ENCODE measurements at places on chromosomes 16 and 17.

GRCh38 chr17:9239793-9240658 lies 218.7 kb downstream of the NTN1 start:
- peak; percentile 81 for DNase-seq

GRCh38 chr17:83132251-83133081 lies 53.1 kb downstream of the METRNL start:
- no peak for DNase-seq

DNA sequence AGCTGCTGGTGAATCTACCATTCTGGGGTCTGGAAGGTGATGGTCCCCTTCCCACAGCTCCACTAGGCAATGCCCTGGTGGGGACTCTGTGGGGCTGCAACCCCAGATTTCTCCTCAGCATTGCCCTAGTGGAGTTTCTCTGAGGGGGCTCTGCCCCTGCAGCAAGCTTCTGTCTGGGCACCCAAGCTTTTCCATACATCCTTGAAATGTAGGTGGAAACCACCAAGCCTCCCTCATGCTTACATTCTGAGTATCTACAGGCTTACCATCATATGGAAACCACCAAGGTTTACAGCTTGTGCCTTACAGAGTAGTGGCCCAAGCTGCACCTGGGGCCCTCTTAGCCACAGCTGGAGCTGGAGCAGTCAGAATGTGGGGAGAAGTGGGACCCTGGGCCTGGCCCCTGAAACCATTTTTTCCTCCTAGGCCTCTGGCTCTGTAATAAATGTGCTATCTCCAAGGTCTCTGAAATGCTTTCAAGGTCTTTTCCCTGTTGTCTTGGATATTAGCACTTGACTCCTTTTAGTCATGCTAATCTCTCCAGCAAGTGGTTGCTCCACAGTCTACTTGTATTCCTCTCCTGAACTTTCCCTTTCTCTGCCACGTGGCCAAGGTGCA lies 19.6 kb upstream of the DLX3 start:
- no peak for DNase-seq

DNA sequence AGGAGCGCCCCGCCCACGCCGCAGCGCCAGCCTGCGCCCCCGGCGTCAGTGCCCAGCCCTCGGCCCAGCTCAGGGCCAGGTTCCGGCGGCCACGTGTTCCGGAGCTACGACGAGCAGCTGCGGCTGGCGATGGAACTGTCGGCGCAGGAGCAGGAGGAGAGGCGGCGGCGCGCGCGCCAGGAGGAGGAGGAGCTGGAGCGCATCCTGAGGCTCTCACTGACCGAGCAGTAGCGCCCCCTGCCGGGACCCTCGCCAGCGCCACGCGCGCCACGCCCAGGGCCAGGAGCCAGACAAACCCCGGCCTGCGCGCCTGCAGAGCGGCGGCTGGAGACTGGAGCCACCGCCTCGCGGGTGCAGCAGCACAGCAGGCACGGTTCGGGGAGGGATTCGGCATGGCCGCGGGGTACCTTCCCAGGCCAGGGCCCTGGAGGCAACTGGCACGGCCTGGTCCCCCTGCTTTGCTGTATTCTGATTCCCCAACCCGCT lies 9.3 kb downstream of the CORO6 start:
- peak; percentile 93 for DNase-seq

DNA sequence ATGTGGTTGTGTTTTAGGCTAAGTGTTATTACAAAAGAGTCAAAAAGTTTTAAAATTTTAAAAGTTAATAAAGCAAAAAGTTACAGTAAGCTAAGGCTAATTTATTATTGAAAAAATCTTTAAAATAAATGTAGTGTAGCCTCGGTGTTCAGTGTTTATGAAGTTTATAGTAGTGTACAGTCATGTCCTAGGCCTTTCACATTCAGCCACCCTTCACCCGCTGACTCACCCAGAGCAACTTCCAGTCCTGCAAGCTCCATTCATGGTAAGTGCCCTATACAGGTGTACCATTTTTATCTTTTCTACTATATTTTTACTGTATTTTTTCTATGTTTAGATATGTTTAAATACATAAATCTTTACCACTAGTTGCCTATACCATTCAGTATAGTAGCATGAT lies 98.5 kb upstream of the RPRML start:
- no peak for DNase-seq

GRCh38 chr17:48894886-48895285 lies 2.3 kb downstream of the ATP5MC1 start:
- no peak for DNase-seq

Data from erythroblast (primary cell).